ENCODE measurements at places on chromosomes 12 and 14.
A peak's percentile ranks its signal among the peaks of the same experiment; 100 is the strongest.

- DNase-seq, result no peak
These were observed 12.1 kb downstream of the ETV6 start for GRCh38 chr12:11661491-11662089.

- no peak for DNase-seq
These were observed 8.4 kb downstream of the KCNH3 start for GRCh38 chr12:49547090-49547690.

DNA sequence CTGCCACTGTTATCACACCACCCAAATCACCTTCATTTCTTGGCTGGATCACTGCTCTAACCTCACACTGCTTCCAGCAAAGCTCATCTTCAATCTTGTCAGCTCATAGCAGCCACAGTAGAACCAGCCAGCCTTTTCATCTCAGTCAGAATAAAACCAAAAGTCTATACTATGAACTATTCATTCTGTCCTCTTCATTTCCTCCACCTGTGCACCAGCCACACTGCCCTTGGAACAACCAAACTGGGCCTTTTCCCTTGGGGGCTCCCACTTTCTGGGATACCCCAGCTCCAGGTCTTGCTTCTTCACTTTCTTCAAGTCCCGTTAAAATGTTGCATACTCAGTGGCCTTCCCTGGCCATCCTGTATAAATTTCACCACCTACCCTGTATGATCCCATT, 234.4 kb upstream of the DAAM1 start:
- DNase-seq, result no peak

GRCh38 chr12:116122628-116123027, 154.9 kb downstream of the MED13L start:
- DNase-seq, result no peak

DNA sequence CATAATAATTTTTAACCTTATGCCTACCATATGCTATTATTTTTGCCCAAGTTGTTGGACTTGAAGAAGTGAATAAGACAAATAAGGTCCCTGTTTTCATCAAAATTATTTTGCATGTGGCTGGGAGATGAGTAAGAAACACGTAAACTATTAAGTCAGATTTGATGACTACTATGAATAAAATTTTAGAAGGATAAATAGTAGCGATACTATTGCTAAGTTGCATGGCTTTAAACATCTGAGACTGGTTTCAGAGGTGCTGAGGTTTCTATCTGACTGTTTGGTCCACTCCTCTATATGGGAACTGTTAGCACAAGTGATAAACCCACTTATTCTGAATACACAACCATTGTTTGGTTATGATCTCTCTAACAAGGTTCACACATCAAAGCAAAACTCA, 674.3 kb upstream of the MDGA2 start:
- no peak for DNase-seq

DNA sequence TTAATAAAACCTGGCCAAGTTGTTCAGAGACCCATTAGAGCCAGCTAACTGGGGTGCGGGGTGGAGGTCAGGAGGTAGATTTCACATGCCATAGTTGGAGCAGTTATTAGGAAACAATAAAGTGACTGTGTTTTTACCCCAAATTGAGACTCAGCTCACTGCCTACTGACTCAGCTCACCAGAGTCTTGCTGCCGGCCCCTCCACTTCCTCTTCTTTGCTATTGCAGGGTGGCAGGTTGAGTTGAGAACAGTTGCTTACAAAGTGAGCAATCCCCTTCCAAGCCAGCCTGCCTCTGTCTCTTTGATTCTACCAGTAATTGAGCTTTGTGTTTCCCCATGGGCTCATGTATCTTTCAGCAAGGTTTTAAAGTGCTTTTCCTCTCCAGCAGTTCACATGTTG, 12.9 kb downstream of the ST8SIA1 start:
- DNase-seq, result peak; percentile 29

DNA sequence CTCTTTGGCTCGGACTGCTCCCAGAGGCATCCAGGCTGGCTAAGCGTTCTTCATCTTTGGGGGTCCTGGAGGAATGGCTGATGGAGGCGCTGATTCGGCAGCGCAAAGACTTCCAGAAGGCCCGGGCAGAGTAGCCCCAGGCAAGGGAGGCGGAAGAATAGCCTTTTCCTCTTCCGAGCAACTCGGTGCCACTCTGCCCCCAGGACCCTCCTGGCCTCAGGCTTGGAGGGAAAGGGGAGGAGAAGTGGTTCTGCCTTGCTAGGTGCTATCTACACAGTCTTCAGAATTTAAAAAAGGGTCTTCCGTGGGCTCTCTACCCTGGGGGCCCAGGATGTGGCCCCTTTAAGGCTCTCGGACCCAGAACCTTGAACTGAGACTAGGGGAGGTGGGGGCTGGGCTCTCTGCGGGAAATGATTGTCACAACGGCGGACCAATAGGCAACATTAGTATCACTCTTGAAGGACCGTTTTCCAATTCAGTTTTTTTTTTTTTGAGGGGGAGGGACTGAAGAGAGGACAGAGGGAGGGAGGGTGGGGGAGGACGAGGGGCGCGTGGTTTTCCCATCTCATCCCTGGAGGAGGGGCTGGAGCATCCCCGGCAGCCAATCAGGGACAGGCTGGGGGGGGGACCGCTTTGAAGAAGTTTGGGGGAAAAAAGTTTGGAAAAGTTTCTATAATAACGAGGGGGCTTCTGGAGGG, at the start of gene NFATC4:
Gene NFATC4, plus strand, starts transcription at position 671 of the 698 bp plus-strand sequence. CDS start 157 bp downstream, outside the sequence.
- no peak for DNase-seq

- no peak for DNase-seq
These were observed 395.7 kb upstream of the PDE3A start for GRCh38 chr12:19972325-19973288.

DNA sequence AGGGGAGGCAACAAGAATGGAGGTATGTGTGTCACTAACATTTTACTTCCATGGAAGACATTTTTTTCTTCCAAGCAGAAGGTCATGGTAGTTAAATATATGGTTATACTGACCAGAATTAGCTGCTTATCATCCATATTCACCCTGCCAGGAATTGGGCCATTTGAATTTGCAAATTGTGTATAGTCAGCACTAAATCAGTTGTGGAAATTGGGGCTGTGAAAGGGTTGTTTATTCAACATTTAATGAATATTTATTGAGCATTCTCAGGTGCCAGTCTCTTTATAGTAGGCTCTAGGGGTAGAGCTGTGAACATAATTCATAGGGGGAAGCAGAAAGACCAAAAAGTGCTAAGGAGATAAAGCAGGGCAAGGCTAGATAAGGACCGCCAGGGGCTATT, 38.0 kb downstream of the METAP2 start:
- DNase-seq, result no peak

GRCh38 chr12:61161961-61162360, 1098.2 kb upstream of the USP15 start:
- no peak for DNase-seq

- DNase-seq, result no peak
These were observed 40.4 kb upstream of the ETV6 start for GRCh38 chr12:11609045-11609444.

- DNase-seq, result no peak
These were observed 257.9 kb upstream of the TMEM132C start for GRCh38 chr12:128009108-128009507.

DNA sequence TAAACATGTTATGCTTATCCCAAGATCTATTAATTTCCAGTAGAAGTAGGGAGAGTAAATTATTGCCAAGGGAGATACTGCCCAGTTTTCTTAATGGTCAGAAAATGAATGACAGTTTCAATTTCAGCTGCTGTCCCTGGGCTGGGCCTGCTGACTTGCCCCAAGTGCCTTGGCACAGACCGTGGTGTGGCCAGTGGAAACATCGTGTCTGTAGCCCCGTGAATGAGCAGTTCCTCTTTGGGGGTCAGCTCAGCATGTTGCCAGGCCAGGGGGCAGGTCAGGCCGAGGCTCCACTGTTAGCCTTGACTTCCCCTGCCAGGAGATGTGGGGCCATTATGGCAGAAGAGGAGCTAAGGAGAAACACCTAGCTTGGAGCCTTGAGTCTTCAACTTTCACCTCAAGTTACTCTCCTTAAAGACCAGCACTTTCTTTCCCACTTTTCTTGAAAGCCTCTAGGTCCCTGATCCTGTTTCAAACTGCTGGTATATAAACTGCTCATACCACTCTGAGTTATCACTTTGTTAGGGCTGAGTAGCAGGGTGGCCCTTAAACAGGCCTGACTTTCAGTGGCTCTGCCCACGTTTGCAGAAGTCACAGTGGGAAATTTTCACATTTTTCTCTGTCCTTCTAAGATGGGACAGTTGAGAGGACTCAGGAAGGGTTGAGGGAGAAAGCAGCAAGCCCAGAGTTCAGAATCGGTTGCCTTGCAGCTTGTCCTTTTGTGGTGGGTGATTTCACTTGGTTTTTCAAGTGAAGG, 73.2 kb downstream of the SUSD6 start:
- DNase-seq, result no peak

DNA sequence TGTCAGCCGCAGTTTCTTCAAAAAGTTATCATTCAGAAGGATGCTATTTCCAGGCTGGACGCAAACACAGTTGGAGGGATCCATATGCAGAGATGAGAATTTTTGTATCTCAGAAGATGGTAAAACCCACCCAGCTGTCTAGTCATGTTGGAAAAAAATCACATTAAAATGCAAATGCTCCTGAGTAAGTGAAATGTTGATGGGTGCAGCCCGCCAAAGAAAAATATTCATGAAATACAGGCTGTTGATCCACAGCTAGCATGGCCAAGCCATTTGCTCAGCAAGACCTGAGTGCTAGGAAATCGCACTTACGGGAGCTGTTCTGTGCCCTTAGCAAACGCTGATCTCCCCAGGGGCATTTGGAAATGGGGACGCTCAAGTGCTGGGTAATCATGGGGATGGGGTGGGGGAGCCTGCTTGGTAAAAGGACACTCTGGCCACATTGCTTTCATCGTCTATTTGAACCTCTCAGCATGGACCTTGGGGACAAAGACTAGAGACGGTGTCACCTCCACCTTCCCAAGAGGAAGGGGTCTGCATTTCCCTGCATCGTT, 25.7 kb downstream of the TUNAR start:
- DNase-seq, result no peak

GRCh38 chr14:67532998-67533753, at the start of gene PLEKHH1:
PLEKHH1 (plus strand) TSS chr14:67533290; CDS start chr14:67541868, 8,578 bp downstream.
- DNase-seq, result peak; percentile 48

- no peak for DNase-seq
These were observed 318.1 kb downstream of the LRIG3 start for GRCh38 chr12:58602179-58602578.

DNA sequence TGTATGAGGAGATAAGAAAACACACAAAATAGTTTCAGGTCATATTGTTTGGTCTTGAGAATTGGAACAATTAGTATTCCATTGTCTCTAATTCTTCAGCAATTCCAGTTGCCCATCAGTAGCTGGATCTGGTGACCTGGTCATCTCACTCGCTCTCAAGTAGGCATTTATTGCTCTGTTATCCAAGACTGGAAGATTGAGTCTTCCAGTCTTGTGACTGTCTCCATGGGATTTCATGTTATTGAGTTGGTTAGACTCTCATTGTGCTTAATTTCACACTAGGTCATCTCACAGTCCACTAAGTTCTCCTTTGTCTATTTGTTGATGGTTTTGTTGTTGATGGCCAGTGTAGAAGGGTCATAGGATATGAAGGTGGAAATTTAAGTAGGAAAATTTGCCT, 47.5 kb downstream of the FBXO34 start:
- DNase-seq, result no peak

- DNase-seq, result peak; percentile 47
These were observed 8.3 kb downstream of the PROX2 start for GRCh38 chr14:74867673-74868072.

DNA sequence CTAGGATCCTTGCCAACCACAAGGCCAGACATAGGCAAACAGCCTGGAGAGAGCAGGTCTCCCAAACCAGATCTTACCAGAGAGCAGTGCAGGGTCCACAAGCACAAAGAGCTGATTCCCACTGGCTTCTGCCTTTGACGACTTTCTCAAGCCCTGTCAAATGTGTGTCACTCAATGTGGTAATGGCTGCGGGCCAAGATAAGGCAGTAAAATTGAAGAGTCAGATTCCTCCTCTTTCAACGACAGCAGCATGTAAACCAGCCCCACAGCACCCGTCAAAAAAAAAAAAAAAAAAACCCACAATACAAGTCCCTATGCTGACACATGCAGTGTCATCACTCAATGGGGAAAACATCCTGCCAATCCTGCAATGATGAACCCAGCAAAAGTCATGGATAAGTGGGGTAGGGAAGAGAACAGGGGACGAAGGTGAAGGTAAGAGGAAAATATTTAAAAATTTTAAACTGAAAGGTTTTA, at the start of gene STON2:
Gene STON2, minus strand, starts transcription at position 123 of the 477 bp plus-strand sequence. CDS start 1,942 bp downstream, outside the sequence.
- no peak for DNase-seq
